Activated naive CD8-positive, alpha-beta T cell treated with anti-CD3 and anti-CD28 coated beads, Interleukin-2, amount 50 U/mL, for 24 hours (primary cell): ENCODE measurements at places on chromosomes 16 and 17.

GRCh38 chr17:63881935-63882601, at the start of gene GH2:
TSS of gene GH2 (minus strand) at chr17:63881944. CDS start at chr17:63881801, 143 bp downstream.
- peak; percentile 72 for DNase-seq

GRCh38 chr17:46868689-46869187, 17.4 kb downstream of the WNT9B start:
- no peak for DNase-seq

DNA sequence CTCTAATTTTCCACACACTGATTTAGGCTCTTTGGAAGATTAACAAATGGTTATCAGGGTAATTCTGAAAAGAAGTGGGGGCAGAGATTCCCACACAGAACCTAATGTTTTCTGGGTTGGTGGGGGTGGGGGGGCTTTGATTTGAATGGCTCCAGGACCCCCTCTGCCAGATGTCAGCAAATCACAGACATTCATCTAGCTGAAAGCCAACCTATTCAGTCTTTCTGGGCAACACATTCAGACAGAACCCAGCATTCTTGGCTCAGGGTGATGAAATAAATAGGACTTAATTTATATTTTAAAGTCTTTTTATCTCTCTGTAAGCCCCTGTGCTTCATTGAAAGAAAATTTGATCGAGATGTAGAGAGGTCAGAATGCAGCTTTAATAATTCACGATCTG, 533.2 kb downstream of the XYLT1 start:
- DNase-seq = no peak

GRCh38 chr16:11708421-11708820, 34.2 kb downstream of the TXNDC11 start:
- no peak for DNase-seq

DNA sequence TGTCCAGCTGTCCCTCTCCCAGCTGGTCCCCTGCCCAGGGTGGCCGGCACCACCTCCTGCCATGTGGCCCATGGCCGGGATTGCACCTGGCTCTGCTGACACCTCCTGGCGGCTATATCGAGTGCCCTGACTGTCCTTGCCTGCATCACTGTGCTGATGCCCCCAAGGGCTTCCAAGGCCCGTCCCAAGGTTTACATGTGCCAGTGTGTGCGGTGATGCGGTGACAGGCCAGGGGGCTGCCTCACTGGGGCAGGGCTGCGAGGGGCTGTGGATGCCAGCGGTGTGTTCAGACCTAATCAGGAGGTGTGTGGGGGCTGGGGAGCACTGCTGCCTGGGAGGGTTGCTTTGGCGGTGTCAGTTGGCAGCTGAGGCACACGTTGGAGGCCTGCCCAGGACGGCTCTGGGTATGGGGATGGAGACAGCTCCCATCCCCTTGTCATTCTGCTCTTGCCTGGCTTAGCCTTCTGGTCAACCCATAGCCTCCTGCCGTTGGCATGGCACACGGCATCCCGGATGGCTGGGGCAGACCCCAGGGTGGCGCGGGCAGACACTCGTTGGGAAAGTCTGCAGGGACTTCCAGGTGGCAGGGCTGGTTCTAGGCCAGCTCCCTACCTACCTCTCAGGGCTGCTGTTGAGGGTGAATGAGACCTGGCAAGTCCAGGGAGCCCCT, 5.5 kb downstream of the MAP2K3 start:
- DNase-seq = no peak

DNA sequence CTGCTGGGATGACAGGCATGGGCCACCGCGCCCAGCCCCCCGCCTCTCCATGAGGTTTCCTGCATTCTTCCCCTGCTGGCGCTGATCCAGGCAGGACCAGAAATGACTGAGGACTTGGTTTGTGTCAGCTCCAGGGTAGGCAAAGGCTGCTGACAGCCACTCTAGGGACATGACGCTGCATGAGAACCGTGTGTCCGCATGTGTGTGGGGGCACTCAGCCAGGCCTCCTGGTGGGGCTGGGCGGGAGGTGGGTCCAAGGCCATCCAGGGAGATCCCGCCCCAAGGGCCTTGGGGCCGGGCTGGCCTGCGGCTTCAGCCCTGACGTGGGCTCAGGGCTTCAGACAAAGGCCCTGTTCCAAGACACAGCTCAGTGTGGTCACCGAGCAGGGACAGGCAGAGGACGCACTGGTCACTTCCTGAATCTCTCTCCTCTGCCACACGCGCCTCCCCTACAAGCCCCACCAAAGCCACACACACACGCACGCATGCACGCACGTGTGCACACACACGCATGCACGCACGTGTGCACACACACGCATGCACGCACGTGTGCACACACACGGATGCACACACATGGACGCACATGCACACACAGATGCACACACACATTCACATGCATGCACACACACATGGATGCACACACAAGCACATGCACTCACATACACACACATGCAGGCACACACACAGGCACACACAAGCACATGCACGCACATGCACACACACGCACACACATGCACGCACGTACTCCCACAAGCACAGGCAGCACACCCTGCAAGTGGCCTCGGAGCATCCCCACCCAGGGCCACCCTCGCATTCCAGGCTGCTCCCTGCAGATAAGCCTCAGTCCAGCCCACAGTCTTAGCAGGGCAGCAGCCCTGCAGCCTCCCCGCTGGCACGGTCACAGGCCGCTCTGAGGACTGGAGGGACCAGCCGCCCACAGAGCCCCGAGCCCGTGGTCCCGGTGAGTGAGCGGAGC, 5.3 kb upstream of the TMEM204 start:
- DNase-seq = no peak

DNA sequence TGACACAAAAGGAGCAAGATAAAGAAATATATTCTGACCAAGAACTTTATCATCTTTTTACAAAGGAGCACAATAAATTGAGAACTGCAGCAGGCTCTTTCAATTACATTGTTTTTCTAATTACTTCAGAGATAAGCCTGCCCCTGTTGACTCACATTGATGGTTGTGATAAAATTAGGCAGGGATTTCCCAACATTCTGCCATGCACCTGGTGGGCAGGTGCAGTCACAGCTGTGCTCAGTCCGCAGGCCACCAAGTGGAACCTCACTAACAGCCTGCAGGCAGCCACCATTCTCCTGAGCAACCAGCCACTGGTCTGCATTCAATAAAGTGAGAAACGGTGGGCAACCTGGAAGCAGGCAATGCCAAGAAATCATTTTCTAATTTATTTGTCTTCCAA, 5.1 kb downstream of the FANCA start:
- no peak for DNase-seq

DNA sequence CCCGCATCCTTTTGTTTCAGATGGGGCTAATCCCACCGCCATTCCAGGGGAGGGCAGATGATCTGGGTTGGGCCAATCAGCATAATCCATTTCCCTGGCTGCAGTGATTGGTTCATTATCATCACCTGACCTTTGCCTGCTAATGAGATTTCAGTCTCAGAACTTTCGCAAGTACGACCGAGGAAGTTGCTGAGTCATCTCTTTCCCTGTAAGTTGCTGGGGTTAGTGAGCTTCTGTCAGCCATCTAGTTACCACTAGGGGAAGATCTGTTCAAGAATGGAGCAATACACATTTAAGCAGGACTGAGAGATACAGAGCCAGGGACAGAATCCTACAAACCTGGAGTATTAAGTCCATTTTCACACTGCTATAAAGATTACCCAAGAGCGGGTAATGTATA, 65.3 kb upstream of the NUDT7 start:
- DNase-seq = no peak

DNA sequence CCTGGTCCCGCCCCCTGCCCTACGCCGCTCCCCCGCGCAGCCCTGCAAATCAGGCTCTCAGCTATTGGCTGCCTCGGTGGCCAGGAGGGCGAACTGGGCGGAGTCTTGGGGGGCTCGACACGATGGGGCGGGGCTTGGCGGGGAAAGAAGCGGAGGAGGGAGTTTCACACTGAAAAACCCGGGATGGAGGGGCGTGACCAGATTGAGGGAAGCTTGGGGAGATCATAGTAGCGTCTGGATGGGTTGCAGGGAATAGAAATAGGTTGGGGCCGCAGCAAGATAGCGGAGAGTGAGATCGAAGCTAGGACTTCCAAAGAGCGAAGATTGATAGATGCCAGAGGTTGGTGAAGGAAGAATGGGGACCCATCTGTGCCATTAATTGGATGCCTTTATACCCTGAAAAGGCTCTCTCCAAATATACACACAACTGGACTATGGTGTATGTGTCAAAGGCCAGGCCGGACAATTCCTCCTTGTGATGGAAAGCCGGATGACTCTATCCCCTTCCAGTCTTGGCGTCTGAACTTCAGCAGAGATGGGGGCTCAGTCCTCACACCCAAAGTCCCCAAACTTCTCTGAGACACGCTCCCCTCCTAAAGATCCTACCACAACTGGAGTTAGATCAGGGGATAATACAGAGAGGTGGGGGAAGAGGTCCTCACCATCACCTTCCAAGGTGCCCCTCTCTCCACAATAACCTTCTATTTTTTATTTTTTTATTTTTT, 376 bp upstream of the STAC2 start:
- DNase-seq = peak; percentile 79

DNA sequence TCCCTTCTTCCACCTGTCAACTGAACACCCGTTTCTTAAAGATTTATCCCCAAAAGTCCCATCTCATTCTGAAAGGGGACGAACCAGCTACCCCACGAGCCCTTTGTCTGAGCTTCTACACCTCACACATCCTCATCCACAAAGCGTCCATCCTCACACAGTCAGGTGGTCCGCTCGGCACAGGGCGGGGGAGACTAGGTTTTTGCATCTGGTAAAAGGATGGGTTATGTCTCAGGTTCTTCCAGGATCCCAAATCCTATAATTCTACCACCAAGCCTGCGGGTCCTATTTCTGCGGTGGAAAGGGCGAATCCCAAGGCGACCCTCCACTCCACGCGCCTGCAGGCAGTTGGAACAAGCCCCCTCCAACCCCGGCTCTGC, 458 bp downstream of the GFOD2 start:
- DNase-seq = peak; percentile 7

DNA sequence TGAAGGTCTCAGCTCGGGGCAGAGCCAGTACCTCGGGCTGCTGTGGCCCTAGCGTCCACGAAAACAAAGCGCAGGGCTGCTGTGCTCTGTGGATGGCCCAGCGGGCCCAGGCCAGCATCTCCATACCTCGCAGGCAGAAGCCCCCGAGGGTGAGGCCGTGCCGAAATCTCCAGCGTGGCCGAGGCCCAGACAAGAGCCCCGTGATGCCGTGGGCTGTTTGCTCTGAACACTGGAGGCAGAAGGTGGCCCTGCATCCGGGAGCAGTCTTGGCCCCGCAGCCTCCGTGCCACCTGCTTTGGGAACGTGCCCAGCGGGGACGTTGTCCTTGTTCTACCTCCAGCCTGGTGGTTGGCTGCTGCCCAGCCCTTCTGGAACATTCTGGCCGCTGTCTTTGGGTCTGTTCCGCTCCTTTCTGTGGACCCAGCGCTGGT, 121.4 kb downstream of the BANP start:
- no peak for DNase-seq

DNA sequence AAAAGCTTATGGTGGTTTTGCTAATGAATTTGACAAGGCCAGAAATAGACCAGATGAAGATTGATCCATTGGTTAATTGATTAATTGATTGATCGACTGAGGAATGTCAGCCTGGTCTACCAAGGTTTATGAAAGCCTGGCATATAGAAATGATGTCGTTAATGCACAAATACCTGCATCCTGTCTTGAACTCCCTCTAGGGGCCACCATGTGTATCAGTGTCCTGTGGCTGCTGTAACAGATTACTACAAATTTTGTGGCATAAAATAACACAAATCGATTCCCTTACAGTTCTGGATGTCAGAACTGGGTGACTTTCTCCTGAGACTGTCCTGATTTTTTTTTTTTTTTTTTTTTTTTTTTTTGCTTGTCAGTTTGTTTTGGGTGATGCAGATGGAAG, 553.2 kb downstream of the MAF start:
- DNase-seq = no peak

DNA sequence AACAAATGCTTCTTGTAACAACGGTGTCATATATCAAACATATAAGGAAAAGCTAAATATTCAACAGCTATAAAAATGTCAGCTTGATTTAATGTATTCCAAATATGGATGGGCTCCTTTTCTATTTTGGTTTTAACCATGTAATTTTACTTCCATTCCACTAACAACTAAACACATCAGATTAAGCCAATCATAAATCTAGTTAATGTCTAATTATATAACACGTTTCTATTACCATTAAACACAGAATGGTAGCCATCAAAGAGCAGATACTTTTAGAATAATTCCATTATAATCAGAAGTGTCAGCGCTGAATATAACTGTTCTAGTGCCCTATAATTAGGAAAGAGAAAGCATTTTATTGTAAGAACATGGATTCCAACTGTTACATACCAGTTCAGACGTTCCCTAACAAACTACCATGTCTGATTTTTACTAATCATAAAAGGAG, 10.0 kb downstream of the CMC2 start:
- no peak for DNase-seq

DNA sequence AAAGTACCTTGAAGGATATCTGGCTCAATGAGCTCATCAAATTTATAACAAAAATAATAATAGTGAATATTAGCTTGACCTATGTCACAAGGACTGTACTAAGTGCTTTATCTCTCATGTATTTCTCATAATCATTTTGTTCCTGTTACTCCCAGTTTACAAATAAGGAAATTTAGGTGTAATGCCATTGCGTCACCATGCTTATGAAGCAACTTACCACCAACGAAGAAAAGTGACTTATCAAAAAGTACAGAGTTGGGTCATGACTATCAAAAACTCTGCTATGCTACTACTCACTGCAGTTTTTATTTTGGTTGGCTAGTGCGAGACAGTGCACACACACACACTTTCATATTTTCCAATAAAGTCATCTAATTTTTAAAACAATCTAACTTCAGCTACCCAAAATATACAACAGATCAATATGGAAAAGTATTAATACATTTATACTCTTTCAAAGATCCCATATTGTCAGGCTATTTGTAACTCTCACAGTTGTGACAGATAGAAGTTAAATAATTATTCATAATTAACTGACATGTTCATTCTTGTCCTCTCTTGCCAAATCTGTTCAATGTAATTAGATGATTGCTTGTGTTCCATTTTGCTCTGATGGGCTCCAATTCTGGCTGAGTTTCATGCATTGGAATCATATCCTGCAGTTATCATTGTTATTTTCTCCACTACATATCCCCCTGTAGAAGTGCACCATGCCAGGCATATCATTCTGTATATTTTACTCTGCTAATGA, 119.4 kb downstream of the KCNJ2 start:
- no peak for DNase-seq

DNA sequence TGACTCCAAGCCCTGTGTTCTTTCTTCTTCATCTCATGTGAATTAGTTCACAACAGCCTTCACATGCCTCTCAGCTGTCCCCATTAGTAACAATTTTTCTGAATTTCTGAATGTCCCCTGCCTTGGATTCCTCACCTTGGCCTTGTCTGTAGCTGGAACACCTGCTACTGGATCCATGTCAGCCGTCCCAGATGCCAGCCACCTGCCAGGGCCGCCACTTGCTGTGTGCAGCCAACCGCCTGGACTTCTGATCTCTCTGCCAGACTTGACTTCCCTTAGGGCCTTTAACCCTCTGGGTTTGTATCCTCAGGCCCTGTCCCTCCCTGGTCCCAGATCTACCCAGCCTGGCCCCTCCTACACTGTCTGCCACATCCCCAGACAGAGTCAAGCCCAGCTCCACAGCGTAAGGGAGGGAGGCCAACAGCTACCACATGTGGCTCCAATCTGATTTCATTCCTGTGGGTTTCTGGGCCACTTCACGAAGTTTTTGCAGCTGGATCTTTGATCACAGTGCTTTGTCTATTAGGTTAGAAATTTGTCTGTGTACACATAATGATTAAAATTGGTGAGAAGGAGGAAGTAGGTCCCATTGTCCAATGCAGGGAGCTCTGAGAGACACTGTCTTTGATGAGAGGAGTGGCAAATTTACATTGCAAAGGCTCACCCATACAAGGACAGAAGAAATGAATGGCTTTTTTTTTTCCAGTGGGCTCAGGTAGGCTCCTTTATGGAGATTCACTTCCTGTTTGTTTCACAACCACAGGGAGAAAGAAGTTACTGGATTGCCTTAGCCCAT, 15.3 kb downstream of the MPP2 start:
- DNase-seq = no peak
